ENCODE measurements at places on chromosomes 12 and 14.

DNA sequence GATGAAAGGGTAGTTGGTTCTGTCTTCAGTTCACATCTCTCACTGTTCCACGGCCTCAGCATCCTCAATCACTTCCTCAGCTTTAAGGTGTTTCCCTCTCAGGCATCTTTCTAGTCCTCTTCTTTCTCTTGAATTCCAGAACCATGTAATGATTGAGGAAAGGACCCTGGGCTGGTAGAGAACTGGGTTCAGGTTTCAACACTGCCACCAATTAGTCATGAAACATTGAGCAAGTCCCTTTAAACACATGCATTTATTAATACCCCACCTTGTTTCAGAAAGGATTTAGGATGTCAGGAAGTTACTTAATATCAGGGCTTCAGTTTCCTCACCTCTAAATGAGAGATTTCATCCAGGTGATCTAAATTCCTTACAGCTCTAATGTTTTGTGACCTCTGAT is 7.2 kb downstream of the DMAC2L start:
- no peak for DNase-seq

- DNase-seq = no peak
These were observed 154.1 kb downstream of the NEDD1 start for GRCh38 chr12:97061171-97061570.

GRCh38 chr12:15796493-15797141 is 7.4 kb upstream of the EPS8 start:
- no peak for DNase-seq

DNA sequence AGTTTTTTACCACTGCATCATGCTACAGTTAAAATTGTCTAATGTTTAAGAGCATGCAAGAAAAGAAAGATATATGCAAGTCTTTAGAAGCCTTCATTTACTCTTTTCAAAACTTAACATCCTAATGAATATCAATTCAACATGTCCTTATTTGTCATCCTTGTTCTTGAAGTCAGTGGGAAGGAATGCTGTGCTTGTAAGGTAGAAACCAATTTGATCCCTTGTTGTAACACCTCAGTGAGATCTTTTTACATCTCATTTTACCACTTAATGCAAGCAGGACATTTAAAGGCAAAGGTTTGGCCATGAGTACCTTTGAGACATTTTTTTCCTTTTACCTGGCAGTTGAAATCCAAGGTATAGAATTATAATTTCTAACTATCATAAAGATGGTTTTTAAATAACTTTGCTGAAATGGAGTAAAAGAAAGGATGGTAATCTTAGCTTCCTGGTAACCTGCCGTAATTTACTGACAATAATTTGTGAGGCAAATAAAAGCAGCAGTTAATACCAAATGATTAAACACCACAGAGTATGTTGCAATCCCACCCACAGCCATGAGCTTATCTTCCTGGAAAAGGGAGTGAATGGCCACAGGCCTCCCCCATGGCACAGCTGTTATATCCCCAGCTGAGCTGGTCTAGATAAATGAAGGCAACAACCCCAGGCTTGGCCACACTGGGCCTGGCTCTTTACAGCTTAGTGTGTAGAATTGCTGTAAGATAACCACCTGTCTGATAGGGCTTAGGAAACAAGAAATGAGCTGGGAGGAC is 33.2 kb upstream of the STRN3 start:
- no peak for DNase-seq

- DNase-seq = no peak
These were observed 71.8 kb downstream of the ACACB start for GRCh38 chr12:109188108-109188712.

DNA sequence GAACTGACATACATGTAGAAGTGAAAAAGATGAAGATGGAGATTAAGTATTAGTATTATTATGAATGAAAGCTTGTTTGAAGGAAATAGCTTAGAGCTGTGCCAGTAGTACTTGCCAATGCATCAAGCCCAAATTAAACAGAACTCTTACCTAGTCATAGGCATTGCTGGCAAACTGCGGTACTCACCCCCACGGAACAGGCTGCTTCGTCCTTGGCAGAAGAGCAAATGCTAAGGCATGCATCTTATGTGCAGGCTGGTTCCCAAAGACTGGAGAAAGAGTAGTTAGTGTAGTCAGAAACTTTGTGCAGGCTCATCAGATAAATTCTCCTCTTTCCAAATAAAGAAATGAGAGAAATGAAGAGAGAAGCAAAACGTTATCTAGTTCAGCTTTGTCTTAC is 134.8 kb downstream of the CCDC59 start:
- no peak for DNase-seq

- DNase-seq = no peak
These were observed 16.7 kb downstream of the NT5DC3 start for GRCh38 chr12:103824290-103824689.

- DNase-seq = no peak
These were observed 42.7 kb downstream of the ALX1 start for GRCh38 chr12:85322715-85323114.
